ENCODE measurements at places on chromosomes 2 and 18.

GRCh38 chr2:60998628-60999545, 18.6 kb upstream of the PEX13 start:
- DNase-seq, result no peak

GRCh38 chr2:166032361-166032760, 78.8 kb upstream of the TTC21B start:
- no peak for DNase-seq

DNA sequence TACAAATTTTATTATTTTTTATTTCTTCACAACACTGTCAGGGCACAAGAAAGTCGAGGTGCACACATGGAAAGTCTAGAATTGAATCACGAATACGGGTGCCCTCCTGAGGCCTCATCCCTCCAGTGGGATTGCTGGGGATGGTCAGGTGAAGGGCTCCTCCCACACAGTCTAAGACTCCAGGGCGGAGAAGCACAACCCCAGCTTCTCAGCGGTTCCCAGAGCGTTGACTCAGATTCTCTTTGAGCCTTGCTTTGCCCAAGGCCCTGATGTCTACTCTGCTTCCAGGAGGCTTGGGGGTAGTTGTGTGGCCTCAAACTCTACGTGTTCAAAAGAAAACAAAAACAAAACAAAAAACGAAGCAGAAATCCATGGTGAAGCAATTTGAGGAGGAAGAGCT, 108.4 kb downstream of the LYPD6B start:
- no peak for DNase-seq

DNA sequence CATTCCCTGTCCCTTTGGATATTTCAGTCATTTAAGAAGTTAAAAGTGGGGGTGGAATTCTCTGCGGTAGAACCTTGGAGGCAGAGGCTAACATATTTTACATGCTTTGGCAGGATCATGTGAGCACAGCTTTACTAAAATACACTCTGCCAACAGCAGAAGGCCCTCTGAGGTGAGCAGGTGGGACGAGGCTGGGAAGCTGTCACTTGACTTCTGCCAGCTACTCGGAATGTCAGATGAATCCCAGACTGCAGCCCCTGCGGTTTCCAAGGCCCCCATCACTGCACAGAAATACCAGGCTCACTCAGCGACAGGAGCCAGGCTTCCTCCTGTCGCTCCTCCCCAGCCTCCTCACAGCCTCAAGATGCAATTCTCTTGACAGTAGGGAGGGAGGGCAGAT, 220.9 kb upstream of the REV1 start:
- no peak for DNase-seq

GRCh38 chr2:1032030-1032429, 81.4 kb downstream of the SNTG2 start:
- DNase-seq, result no peak

- DNase-seq, result no peak
These were observed 168.6 kb downstream of the BCL2 start for GRCh38 chr18:63150942-63151421.

- DNase-seq, result peak; percentile 4
These were observed 42.3 kb upstream of the ATIC start for GRCh38 chr2:215269397-215270117.

DNA sequence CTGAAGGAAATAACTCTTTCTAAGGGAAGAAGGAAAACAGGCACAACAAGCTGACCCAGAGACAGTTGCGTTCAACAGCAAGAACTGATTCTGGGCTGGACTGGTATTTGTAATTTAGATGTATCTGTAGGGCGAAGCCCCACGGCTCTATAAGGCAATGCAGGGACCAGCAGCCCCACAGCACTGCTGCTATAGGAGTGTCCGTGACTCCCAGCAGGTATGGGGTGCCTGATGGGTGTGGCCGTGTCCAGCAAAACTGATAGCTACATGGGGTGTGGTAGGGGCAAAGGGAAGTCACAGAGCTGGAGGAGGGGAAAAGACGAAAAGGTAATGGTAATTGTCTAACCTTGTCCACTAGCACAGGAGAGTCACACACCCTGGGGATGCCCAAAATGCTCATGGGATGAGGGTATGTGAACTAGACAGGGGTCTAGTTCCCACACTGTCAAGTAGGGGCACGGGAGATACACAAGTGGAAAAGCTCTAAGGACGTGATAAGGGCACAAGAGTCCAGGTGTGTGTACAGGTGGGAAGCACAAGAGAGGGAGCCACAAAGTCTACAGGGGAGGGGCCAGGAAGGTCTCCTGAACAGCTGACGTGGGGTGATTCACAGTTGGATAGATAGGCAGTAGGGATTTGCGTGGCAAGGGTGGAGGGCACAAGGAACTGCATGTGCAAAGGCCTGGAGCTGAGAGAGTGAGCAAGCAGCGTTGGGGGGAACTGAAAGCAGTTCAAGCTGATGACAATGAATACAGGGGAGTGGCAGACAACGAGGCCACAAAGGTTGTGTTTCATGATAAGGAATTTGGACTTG, 48.5 kb upstream of the ASPRV1 start:
- DNase-seq, result no peak

GRCh38 chr2:16302431-16303272, 362.3 kb downstream of the MYCN start:
- no peak for DNase-seq

- DNase-seq, result no peak
These were observed 161.9 kb downstream of the RPIA start for GRCh38 chr2:88853403-88853790.

- DNase-seq, result no peak
These were observed 626.7 kb upstream of the SALL3 start for GRCh38 chr18:78352910-78353309.

DNA sequence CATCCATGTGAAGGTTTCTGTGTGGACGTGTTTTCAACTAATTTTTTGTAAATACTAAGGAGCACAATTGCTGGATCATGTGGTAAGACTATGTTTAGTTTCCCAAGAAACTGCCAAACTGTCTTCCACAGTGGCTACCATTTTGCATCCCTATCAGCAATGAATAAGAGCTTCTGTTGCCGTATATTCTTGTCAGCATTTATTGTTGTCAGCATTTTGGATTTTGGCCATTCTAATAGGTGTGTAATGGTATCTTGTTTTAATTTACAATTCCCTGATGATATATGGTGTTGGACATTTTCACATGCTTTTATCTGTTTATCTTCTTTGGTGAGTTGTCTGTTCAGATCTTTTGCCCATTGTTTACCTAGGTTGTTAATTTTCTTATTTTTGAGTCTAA, 34.5 kb downstream of the SCRN3 start:
- DNase-seq, result no peak

DNA sequence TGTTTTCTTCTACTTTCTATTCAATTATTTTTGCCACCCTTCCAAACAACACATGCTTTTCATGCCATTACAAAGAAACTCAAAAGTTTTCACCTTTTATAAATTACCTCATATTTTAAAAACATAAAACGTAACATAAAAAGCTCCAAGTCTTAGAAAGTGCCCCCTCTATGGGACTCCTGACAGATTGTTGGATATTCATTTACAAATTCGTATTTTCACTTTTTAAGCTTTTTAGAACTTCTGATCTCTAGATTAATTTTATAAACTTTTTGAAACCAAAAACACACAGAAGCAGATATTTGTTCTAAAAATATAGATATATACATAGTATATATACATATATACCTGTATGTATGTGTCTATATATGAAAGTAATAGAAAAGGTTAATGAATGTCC, 1.5 kb downstream of the COL5A2 start:
- no peak for DNase-seq

GRCh38 chr2:22673529-22673928, 711.5 kb upstream of the KLHL29 start:
- DNase-seq, result no peak

- no peak for DNase-seq
These were observed 85.0 kb upstream of the SEC11C start for GRCh38 chr18:59054496-59055287.

DNA sequence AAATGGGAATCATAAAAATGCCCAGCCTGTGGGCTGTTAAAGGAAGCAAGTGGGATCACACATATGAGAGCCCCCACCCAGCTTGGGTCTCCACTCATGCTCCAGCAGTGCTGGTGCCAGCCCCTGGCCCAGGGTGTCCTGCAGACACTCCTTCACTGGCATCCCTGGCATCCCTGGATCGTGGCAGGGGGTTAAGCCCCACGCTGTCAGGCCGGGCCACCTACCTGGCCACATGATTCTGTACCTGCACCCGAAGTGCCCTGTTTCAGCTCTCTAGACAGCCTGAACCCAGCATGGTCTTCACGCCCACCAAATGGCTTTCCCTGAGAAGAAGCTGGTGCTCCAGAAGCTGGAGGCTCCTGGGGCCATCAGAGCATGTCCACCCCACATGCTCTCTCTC, 137.4 kb downstream of the INHBB start:
- no peak for DNase-seq

DNA sequence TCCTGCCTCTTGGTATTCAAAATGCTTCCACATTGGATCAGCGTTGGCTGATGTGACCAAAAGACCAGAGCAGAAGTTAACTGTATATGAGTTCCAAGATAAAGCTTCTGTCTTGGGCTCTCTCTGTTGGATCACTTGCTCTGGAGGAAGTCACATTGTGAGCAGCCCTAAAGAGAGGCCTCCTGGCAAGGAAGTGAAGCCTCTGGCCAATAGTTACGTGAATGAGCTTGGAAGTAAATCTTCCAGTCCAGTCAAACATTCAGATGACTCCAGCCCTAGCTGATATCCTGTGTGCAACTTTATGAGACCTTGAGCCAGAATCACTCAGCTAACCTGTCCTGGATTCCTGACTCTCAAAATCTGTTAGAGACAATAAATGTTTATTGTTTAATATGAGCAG, 67.7 kb upstream of the CDKL4 start:
- DNase-seq, result no peak

- no peak for DNase-seq
These were observed 285.4 kb downstream of the ZNF516 start for GRCh38 chr18:76209597-76209996.

- no peak for DNase-seq
These were observed 89.0 kb downstream of the ZNF532 start for GRCh38 chr18:58953627-58954026.

GRCh38 chr18:9455718-9456511, 19.4 kb upstream of the RALBP1 start:
- DNase-seq, result no peak

GRCh38 chr18:32093102-32093511, 1.4 kb downstream of the RNF138 start:
- DNase-seq, result peak; percentile 31

DNA sequence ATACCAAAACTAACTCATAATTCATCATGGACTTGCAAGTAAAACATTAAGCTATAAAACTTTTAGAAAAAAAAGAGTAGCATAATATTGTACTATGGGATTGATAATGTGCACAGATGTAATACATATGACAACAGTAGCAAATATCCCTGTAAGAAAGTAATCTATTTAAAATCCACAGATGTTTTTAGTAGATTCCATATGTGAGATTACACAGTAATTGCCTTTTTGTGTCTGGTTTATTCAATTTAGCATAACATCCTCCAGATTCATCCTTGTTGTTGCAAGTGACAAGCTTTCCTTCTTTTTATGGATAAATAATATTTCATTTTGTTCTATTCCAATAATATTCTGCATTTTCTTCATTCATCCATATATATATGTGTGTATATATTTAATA, 278.2 kb upstream of the LRRTM4 start:
- no peak for DNase-seq

DNA sequence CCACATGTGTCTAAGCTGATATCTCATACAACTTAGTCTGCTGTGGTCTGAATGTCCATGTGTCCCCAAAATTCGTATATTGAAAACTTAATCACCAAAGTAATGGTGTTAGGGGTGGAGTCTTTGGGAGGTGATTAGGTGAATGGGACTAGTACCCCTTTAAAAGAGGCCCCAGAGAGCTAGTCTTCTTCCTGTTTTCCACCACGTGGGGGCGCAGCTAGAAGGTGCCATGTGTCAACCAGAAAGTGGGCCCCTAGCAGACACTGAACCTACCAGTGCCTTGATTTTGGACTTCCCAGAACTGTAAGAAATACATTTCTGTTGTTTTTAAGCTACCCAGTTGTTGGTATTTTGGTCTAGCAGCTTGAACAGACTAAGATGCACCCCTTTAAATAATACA, 86.6 kb downstream of the ASB1 start:
- DNase-seq, result no peak

DNA sequence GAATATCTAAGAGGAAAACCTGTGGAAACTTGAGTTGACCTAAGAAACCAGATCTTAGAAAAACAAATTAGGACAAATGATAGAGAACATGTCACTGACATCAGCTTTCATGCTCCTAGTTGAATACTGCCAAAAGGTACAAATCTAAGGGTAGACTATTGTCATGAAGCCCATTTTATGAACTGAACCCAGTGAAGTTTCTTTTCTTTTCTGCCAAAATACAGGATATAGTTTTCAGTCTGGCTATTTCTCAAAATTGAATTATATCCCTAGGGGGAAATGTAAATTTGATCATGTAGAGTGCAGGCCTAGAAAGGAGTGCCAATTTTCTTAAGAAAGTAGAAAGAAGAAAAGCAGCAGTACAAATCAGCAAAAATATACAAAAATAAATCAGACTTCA, 46.6 kb downstream of the FSIP2 start:
- DNase-seq, result no peak

GRCh38 chr2:144595279-144595678, 75.4 kb upstream of the ZEB2 start:
- DNase-seq, result peak; percentile 90

GRCh38 chr18:52610451-52611115, 270.6 kb downstream of the DCC start:
- no peak for DNase-seq

DNA sequence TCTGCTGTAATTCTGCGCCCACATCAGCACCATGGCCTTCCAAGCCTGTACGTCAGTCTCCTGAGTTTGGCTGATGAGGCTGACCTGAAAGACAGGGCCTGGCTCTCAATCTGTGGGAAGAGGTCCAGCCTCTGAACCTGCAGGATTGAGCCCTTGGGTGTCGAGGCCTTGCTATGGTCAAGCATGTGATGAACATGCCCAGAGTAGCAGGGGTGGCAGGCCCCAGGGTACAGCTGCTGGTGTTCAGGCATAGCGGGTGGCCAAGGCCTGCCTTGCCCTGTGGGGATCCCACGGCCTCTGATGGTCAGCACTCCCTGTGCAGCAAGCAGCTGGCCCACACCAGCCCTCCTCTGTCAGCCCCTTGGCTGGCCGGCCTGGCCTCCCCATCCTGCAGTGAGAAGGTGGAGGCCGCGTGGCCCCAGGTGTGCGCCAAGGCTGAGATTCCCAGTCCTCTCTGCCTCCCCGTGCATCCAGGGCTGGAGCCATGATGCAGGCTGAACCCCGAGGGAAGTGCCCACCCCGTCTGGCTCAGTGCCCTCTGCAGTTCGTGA, 298.4 kb downstream of the NDUFA10 start:
- no peak for DNase-seq

GRCh38 chr2:42859006-42859552, 66.7 kb upstream of the HAAO start:
- peak; percentile 47 for DNase-seq

DNA sequence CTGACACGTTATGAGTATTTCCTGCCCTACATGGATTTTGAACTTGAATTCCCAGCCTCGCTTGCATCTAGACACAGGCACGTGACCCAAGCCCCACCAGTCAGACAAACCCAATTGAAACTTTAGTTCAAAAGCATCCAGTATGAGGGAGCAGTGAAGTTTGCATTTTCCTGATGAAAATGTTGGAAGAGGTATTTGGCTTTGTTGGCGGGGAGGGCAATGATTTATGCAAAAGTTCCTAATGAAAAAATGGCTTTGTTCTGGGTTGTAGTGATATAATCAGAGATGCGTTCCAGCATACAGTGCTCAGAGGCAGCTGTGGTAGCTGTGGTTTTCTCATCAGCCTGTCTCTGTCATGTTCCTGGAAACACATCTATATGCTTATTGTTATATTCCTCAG, 36.8 kb upstream of the CPS1 start:
- no peak for DNase-seq
